Mesothelial cell of epicardium (in vitro differentiated cells): ENCODE measurements at places on chromosomes 1 and 21.

DNA sequence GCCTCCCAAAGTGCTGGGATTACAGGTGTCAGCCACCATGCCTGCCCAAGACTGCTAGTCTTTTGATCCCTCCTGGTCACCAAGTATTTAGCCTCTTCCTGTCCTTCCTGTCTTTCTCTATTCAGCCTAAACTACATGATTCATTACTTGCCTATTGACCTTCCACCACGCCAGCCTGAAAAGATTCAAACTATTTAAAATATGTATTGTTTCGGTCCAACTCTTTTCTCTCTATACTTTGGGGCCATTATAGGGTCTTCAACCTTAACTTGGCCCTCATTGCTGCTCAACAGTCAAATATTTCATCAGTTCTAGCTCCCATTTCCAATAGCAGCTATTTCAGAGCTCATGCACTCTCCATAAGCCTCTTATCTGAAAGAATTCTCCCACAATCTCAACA lies 153.0 kb downstream of the TNFSF18 start:
- H3K4me1 ChIP-seq, result peaks cover 54% of the 10 kb centered on the region
- no peaks in the 10 kb centered on the region for H3K27me3 ChIP-seq
- H3K4me3 ChIP-seq, result no peak overlapping the region
- peak overlapping the region; percentile 70 for H3K27ac ChIP-seq

DNA sequence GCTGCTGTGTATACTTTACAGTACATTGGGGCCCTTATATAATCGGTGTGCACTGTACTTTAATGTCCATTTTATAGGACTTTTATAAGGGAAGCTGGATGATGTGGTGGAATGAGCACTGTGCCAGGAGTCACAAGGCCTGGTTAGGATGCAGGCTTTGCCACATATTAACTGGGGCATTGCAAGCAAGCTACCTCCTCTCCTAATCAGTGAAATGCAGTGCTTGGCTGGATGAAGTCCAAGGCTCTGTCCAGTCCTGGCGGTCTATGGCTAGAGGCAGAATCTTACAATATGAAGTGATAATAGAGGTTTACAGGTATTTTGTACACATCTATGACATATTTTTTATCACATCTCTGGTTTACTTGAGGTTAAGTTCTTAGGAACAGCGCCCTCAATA lies 1.7 kb upstream of the PKP1 start:
- H3K4me1 ChIP-seq, result peaks cover 8% of the 10 kb centered on the region
- peaks cover 28% of the 10 kb centered on the region for H3K27me3 ChIP-seq
- H3K4me3 ChIP-seq, result no peak overlapping the region
- H3K27ac ChIP-seq, result no peak overlapping the region
- no peak for DNase-seq

GRCh38 chr1:54014009-54014629 lies 3.9 kb downstream of the LDLRAD1 start:
- H3K36me3 ChIP-seq, result no peaks in the 10 kb centered on the region
- no peak overlapping the region for H3K27ac ChIP-seq
- H3K4me3 ChIP-seq, result no peak overlapping the region
- H3K4me1 ChIP-seq, result peaks cover 9% of the 10 kb centered on the region
- DNase-seq, result no peak
- peaks cover 14% of the 10 kb centered on the region for H3K27me3 ChIP-seq

DNA sequence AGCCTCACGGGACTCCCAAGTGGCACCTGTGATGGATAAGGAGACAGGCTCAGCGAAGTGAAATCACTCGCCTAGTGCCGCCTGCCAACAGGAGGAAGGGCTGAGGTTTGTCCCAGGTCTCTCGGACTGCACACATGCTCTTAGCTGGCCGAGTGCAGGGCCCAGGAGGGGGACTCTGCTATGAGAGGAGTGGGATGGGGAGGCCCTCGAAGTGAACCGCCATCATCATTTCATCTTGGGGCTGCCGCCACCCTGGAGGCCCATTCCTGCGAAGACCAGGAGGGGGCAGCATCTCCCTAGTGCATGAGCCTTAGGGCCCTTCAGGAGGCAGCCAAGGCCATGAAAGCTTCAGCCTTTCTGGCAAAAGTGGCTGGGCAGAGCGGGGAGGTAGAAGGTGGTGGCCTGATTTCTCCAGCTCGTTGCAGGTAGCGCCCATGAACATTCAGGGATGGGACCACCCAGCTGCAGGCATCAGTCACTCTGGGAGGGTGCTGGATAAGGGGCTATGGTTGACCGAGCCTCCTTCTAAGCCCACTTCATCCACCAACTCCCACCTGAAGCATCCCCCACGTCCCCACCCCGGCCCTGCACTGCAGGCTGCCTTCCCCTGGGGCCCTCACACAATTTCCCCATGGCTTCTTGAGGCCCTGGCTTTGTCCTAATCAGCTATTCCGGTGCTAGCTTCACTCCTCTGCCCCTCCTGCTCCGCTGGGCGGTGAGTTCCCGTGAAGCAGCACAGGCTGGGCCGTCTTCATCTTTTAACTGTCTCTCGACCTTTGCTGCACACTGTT lies 17.2 kb upstream of the RASSF5 start:
- no peaks in the 10 kb centered on the region for H3K27me3 ChIP-seq
- peaks cover 22% of the 10 kb centered on the region for H3K4me1 ChIP-seq
- peak; percentile 90 for DNase-seq
- peak overlapping the region; percentile 57 for H3K27ac ChIP-seq

GRCh38 chr1:12708396-12709090 lies 7.4 kb upstream of the AADACL3 start:
- peaks cover 13% of the 10 kb centered on the region for H3K27me3 ChIP-seq
- H3K27ac ChIP-seq, result no peak overlapping the region
- no peak overlapping the region for H3K4me3 ChIP-seq
- peaks cover 8% of the 10 kb centered on the region for H3K4me1 ChIP-seq
- no peak for DNase-seq

- no peaks in the 10 kb centered on the region for H3K4me1 ChIP-seq
These were observed 10.7 kb downstream of the SCCPDH start for GRCh38 chr1:246734866-246735265.

DNA sequence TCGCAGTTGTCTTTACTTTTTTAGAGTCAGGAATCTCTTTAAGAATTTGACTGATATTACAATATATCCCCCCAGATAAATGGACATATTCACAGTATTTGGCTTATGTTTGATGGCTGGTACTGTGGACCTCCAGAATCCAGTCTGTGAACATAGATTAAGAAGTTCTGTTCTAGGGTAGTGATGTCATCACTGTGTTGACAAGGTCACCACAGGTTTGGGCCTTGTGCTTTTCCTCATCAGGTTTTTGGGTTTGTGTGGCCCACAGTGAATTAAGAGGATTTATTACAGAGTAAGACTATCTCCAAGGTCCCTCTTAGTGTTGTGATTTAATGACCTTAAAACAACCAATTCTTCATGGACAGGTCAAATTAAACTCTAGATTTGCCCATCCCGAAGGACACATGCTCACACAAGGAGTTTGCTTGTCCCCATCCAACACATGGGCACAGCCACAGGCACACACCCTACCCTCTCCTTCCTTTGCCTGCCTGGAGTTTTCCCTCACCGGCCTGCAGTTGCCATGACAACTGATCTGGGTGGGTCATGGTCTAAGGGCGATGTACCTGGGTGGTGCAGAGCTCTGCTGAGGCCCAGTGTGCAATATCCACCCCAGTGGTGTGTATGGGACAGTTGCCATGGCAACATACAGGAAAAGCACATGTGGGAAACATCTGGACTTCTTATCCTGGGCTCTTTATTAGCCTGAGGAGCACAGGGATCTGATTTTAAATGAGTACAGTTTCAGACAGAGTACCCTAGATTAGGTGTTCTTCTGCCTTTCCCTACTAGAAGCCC lies 98.6 kb downstream of the NAV1 start:
- peak overlapping the region; percentile 84 for H3K27ac ChIP-seq
- no peak for DNase-seq
- H3K4me3 ChIP-seq, result no peak overlapping the region
- H3K4me1 ChIP-seq, result peaks cover 17% of the 10 kb centered on the region

GRCh38 chr1:215631489-215631888 lies 64.4 kb downstream of the KCTD3 start:
- H3K27ac ChIP-seq, result no peak overlapping the region
- peaks cover 3% of the 10 kb centered on the region for H3K27me3 ChIP-seq
- no peaks in the 10 kb centered on the region for H3K36me3 ChIP-seq
- no peak overlapping the region for H3K4me3 ChIP-seq
- peaks cover 2% of the 10 kb centered on the region for H3K4me1 ChIP-seq

- no peaks in the 10 kb centered on the region for H3K36me3 ChIP-seq
- no peak overlapping the region for H3K4me3 ChIP-seq
- peaks cover 9% of the 10 kb centered on the region for H3K4me1 ChIP-seq
- no peaks in the 10 kb centered on the region for H3K27me3 ChIP-seq
- no peak overlapping the region for H3K27ac ChIP-seq
These were observed 16.2 kb upstream of the LIN9 start for GRCh38 chr1:226325178-226325577.

GRCh38 chr1:29498126-29499103 lies 262.1 kb downstream of the PTPRU start:
- H3K27ac ChIP-seq, result no peak overlapping the region
- peaks cover 39% of the 10 kb centered on the region for H3K27me3 ChIP-seq
- no peak for DNase-seq
- H3K4me3 ChIP-seq, result no peak overlapping the region

GRCh38 chr1:158075078-158075477 lies 81.6 kb downstream of the KIRREL1 start:
- no peak for DNase-seq
- peaks cover 15% of the 10 kb centered on the region for H3K4me1 ChIP-seq
- no peak overlapping the region for H3K4me3 ChIP-seq
- no peak overlapping the region for H3K27ac ChIP-seq
- H3K27me3 ChIP-seq, result no peaks in the 10 kb centered on the region

GRCh38 chr1:204520834-204521709 lies 4.9 kb downstream of the MDM4 start:
- H3K27ac ChIP-seq, result peak overlapping the region; percentile 37
- no peaks in the 10 kb centered on the region for H3K27me3 ChIP-seq
- no peak for DNase-seq
- no peak overlapping the region for H3K4me3 ChIP-seq

- no peak for DNase-seq
- H3K27ac ChIP-seq, result peak overlapping the region; percentile 99
- peak overlapping the region; percentile 99 for H3K4me3 ChIP-seq
- H3K4me1 ChIP-seq, result peaks cover 22% of the 10 kb centered on the region
These were observed 425 bp upstream of the TADA1 start for GRCh38 chr1:166876540-166876838.

DNA sequence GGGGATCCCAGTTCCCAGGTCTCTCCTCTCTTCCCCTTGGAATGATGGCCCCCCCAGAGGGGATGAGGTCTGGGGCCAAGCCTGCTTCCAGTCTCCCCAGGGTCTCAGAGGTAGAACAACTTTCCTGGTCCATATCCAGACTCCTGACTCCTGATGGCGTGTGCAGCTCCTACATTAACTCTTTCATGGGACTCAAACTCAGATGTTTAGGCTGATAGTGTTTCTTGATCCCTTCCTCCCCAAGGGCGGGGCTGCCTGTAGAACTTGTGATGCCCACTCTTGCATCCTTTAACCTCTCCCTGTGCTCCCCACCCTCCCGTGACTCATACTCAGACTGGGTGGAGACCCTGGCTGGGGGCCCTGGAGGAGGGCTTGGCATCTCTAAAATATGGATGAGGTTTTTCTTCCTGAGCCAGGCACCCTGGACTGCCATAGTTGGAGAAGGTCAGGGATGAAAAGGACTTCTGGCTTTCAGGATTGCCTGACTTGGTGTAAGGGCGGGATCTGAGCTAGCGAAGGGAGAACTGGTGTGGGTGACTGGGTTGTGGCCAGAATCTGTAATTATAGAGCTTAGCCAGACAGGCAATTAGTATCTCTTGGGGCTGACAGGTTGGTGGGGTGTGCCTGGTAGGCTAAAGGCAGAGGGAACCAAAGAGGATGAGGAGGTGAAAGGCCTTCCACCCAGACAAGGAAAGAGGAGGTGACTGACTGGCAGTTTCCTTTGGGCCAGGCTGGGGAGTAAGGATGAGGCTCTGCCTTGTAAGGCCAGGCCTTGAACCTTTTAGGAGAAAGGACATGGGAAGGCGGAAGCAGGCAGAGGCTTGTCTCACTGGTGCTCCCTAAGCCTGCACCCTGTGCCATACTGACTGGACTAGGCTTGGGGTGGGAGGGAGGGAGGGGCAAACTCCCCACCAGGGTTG lies 1.5 kb downstream of the ATP8B2 start:
- no peak for DNase-seq
- peaks cover 30% of the 10 kb centered on the region for H3K4me1 ChIP-seq
- H3K27ac ChIP-seq, result peak overlapping the region; percentile 94
- H3K27me3 ChIP-seq, result peaks cover 18% of the 10 kb centered on the region

DNA sequence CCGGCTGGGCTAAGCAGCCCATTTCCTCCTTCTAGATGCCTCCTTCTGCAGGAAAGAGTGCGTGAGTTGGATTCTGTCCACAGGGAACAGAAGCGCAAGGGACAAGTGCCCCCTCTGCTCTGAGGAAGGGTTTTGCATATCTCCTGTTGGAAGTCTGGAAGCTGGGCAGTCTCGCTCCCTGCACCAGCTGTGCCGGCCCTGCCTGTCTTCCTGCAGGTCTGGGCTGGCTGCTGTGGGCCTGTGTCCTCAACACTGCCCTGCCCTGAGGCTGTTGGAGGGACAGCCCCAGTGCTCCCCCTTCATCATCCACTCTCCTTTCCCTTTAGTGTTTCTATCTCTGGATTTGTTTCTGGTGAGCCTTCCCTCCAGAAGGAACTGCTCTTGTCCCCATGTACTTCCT lies 21.8 kb downstream of the ADARB1 start:
- no peak overlapping the region for H3K4me3 ChIP-seq
- no peaks in the 10 kb centered on the region for H3K27me3 ChIP-seq
- H3K36me3 ChIP-seq, result no peaks in the 10 kb centered on the region
- H3K27ac ChIP-seq, result no peak overlapping the region
- no peak for DNase-seq
